ENCODE measurements at places on chromosomes 1 and 21. TPM values are rescaled to one million over a fixed set of nuclear protein-coding genes. Genes with fewer than 3 reads are reported as not detected.

The RPS6KA1 gene
- total RNA-seq = 4.2 TPM

The AGRN gene
- total RNA-seq = 71.9 TPM

- DNase-seq = no peak
Observed at GRCh38 chr21:34969423-34970166, 79.5 kb downstream of the RUNX1 start.

GRCh38 chr21:20377250-20377649 lies 621.0 kb upstream of the NCAM2 start:
- no peak for DNase-seq

GRCh38 chr1:107889524-107889923 lies 75.5 kb downstream of the VAV3 start:
- DNase-seq = no peak

DNA sequence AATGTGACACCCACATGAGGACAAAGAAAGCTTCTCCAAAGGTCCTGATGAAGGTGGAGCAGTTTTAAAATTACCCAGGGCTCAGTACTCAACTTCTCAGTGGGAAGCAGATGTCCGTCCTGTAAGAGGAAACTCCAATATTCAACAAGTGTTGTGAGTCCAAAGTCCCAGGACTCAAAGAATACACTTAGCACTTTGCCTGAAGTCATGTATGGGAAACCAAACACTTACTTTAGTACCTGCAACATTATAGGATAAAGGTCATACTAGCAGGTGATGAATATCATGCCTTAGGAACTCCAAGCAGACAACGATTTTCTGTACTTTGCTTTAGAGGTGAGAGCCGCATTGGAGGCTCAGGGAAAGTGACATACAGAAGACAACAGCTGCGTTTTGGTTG lies 37.2 kb upstream of the ST6GALNAC3 start:
- DNase-seq = no peak

- DNase-seq = no peak
Observed at GRCh38 chr1:11180342-11180744, 8.8 kb upstream of the ANGPTL7 start.

DNA sequence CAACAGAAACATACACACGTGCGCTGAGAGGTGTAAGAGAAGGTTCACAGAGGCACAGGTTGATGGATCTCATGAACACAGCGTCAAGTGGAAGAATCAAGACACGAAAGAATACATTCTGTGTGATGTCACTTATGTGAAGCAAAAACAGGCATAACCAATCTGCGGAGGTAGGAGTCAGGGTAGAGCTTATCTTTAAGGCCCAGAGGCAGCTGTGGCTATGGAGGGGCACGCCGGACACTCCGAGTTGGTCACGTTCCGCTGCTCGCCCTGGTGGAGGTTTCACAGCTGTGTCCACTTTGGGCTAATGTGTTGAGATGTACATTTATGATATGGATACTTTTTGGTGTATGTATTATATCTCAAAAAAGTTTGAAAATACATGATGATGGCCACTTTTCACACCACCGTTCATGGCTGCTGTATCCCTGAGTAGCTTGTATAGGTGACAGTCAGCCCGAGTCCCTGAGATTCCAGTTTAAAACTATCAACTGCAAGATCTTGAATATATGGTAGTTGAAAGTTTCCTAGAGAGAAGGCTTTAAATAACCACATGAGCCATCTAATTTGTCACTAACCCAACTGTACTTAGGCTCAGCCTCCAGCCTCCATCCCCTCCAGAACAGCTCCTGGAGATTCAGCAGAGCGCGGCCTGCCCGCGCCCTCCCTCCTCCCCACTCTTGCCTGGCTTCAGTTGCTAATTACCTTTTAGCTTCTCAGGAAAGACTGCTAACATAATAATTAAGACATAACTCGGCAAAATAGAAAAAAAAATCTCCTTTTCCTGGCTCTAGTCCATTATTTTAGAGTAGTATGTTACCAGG lies 6.7 kb upstream of the ADARB1 start:
- DNase-seq = no peak

DNA sequence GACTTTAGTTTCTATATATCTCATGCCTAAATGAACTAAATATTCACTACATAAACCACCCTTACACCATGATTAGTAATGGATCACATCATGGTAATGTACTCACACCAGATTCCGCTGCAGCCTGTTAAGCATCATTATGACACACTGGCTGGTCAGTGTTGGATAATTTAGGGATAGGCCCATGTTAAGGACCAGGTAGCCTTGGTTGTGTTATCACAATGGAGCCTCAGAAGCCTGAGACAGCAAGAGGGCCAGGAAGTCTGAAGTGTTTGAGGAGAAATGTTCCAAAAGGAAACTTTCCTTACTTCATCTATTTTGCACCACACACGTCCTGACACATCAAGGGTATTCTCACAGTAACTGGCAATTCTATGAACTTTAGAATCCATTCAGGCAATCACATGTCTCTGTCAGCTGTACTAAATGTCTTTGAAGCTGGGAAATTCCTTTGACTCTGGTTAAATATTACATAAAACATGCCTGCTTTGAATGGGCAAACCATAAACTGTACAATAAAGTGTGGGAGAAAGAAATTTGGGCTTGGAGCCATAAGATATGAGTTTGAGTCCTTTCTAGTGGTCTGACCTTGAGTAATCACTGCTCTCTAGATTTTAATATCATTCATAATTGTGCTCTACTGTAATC lies 105.3 kb upstream of the DPT start:
- DNase-seq = no peak

DNA sequence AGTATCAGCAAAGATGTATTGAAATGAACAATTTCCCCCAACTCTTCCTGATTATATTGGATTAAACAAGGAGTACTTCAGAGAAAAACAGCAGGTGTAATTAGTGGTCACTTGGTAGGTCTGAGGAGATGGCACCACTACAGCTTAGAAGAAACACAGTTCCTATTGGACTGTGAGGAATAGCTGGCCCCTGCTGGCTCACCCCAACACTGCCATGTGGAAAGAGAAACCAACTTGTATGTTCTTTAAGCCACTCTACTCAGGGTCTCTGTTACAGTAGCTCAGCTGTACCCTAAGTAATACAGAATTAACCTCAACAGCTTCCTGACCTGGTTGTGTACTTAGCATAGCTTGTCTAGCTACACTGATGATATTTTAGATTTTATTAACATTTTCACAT lies 26.5 kb upstream of the MTR start:
- DNase-seq = no peak

The NLRP3 gene
- total RNA-seq = 1.4 TPM

- no peak for DNase-seq
Observed at GRCh38 chr1:174008979-174009378, 13.2 kb downstream of the RC3H1 start.

DNA sequence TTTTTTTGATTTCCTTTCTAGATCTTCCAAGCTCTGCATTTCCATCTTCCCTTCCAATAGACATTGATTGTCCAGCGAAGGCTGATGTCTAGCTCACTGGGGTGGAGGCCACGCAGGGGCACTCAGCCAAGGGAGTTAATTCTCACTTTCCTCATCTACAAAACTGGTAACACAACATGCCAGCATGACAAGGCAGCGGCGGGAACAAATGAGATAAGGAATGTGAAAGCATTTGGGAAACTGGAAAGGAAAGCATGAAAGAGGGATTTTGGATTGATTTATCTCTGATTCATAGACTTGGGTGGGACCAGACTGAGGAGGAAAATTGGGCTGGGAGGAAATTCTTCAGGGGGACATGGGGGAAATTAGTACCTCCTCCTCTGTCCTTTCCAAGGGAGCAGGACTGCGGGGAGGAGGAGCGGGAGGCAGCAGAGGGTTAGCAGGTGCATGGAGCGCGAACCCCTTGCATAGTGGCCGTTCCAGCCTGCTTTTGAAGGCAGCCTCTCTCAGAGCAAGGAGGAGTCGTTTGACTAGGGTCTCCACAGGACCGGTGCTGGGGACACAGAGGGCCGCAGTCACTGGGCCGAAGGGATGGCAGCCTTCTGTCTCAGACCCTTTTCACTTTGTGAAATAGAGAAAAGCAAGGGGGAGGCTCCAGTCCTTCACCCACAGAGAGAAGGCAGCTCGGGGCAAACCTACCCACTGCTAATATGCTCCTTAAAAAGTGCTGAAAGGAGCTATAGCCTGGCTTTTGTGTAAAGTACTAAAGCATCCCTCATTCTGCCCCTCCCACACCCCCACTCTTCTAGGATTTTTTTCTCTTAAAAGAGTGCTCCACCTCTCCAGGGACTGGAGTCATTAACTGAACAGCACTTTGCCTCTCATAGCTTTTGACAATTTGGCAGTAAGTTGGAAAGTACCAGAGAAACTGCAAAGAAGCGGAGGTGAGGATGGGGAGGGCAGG lies 89.2 kb downstream of the PLXNA2 start:
- no peak for DNase-seq

- no peak for DNase-seq
Observed at GRCh38 chr1:117556341-117556740, 49.5 kb upstream of the TENT5C start.

The ZNF695 gene
- total RNA-seq = 8.6 TPM

- no peak for DNase-seq
Observed at GRCh38 chr1:228828151-228828550, 92.9 kb downstream of the RHOU start.

The IGSF8 gene
- 49.8 TPM for total RNA-seq

Data from occipital lobe (tissue), 3 donors.